Trophoblast cell (in vitro differentiated cells and primary cell): ENCODE measurements at places on chromosomes 2 and 18.

GRCh38 chr2:74576863-74577229 is 22.3 kb downstream of the DOK1 start:
- DNase-seq, result no peak

DNA sequence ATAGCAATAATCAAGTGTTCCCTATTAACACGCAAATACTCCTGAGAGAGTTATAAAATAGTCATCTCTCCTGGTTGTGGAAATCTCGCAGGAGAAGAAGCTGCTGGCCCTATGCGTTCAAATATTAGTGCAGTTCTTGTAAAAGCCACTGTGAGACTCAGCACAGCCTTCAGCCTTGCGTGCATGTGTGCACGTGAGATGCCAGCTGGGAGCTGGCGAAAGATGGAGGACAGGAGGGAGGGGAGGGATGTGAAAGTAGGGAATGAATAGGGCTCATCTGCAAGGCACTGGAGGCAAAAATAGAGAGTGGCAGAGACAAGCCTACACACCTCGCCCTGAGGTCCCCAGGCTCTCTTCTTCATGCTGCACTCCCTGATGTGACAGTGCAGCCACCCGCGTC is 126.5 kb downstream of the INO80D start:
- DNase-seq, result no peak

DNA sequence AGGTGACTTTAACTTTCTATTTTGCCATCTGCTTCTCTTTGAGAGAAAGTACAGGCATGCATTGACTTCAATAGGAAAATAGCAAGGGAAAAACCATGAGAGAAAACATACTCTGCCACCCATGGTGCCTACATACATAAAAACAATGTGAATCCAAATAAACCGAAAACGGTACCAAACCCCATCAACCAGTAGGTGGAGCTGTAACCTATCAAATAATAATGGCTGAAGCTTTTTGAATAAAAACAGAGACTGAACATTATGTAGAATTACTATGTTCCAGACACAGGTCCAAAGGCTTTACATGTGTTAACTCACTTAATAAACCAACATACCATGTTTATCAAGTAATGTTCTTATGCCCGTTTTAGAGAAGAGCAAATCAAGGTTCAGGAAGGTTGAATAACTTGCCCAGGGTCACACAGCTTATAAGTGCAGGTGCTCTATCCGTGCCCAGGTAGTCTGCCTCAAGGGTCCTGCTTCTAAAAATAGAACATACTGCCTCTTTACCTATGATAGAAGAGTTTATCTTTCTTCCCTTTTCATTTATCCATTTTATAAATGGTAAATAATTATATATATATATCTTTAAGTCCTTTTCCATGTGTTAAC is 293.9 kb upstream of the SYT4 start:
- peak; percentile 70 for DNase-seq

- no peak for DNase-seq
These were observed 48.0 kb downstream of the MGAT5 start for GRCh38 chr2:134301928-134302260.

DNA sequence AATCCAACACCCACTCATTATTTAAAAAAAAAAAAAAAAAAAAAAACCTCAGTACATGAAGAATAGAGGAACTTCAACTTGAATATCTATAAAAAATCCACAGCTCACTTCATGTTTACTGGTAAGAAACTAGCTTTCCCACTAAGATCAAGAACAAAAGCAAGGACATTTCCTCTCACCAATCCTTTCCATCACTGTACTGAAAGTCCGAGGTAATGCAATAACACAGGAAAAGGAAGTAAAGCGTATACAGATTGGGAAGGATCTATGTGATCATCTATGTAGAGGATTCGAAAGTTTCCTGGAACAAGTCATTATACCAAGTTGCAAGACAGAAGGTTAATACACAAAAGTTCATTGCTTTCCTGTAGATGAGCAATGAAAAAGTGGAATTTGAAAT is 63.2 kb downstream of the ROCK2 start:
- no peak for DNase-seq

DNA sequence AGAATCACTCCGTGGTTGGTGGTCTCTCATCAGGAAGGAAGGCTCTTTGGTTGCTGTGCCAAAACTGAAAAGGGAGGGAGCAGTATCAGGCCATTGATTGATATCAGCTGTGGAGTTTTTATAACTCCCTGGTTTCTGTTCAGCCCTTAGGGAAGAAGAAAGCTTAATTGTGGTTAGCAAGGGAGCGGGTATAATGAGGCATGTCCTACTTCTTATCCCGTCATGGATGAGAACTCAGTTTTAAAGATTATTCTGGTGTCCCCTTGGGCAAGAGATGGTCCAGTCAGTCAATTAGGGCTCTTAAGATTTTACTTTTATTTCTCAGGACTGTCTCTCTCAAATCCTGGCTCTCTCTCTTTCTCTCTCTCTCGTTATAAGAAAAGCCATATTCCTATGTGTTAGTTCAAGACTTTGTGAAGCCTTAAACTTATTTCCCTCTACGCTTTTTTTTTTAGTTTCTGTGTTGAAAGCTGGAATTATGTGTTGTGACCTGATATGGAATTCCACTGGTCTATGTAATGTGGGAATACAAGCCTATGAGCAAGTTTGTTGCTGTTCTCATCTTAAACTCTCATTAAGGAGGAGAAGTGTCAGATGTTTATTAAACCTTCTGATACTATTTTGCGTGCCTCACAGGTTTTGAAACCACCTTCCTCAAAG is 514.0 kb upstream of the CDH2 start:
- DNase-seq, result no peak

GRCh38 chr18:76373297-76373696 is 121.7 kb downstream of the ZNF516 start:
- DNase-seq, result no peak

DNA sequence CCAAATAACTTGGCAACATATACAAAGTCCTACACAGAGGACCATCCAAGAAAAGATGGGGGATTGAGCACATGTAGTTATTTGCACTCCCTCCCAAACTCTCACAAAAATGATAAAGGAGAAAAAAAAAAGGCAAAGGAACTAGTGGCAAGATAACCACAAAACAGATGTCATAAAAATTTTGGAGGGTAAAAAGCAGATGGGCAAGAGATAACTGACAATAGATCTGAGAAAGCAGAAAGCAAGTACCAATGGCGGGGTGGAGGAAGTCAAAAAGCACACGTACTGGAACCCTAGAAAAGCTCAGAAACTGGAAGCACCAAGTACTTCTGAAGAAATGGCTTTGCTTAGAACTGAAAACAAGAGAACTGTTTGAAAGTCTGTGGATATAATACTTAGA is 82.0 kb downstream of the WDPCP start:
- no peak for DNase-seq

- no peak for DNase-seq
These were observed 43.0 kb downstream of the MYO5B start for GRCh38 chr18:50151926-50152325.

- DNase-seq, result no peak
These were observed 38.0 kb downstream of the SLC4A1AP start for GRCh38 chr2:27701676-27702075.

GRCh38 chr2:159267921-159268320 is 18.6 kb downstream of the WDSUB1 start:
- no peak for DNase-seq

GRCh38 chr2:128324008-128324896 is 5.6 kb upstream of the HS6ST1 start:
- peak; percentile 38 for DNase-seq

DNA sequence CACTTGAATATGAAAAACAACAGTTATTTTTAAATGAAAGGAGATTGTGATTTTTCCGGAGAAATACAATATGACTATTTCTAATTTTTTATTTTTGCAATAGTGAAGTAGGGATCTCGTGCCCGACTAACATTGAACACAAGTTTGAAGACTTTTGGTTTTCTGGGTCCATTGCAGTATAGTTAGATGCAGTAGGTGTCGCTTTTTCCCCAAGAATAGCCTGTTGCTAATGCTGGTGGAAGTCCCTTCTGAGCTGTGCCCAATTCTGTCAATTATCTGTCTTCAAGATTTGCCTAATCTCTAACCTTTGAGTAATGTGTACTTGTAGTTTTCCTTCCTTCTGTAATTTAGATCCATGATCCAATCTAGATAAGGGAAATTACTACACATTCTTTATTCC is 36.5 kb downstream of the SEMA4F start:
- DNase-seq, result peak; percentile 82
